ENCODE measurements at places on chromosomes 1 and 21.
A peak's percentile ranks its signal among the peaks of the same experiment; 100 is the strongest.

DNA sequence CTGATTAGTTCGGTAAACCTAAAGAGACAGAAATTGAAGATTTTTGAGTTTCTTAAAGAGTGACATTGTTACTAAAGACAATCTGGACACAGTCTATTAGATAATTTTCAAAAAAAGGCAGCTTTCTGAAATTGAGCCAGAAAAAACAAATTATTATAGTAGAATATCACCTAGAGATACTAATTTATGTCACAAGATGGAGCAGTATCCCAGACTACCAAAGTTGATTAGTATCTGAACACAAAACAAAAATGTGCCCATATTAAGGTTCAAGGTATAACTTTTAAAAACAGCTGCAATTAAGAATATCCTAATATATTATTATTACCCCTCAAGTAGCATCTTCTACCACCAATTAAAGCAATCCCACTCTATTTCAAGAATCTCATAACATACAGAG, 40.5 kb upstream of the SYT2 start:
- no peak for DNase-seq

DNA sequence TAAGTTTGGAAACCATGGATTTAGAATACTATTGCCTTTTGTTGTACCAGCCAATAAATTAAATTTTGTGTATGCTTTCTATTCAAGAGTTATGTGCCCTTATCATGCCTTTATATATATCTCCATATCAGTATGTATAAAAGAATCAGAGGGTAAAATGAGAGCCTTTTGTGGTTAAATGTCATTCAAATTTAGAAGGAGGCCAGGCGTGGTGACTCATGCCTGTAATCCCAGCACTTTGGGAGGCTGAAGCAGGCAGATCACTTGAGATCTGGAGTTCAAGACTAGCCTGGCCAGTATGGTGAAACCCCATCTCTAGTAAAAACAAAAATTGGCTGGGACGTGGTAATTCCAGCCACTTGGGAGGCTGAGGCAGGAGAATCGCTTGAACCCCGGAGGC, 88.9 kb downstream of the XPR1 start:
- DNase-seq = no peak

DNA sequence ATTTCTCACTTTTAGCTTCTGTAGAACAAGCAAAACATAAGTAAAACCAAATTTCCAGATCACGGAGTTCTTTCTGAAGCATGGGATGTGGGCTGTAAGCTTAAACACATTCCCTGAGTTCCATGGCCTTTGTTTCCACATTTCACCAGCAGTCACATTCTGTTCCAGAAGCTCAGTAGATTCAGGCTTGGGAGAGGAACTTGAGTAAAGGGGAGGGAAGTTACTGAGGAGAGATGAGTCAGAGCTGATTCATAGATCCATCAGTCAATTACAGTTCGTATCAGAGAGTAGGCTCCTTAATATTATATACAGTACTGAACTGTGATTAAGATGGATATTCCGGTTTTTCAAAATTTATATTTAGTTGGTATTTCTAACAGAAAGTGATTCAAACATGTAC, 614.3 kb downstream of the NCAM2 start:
- no peak for DNase-seq

DNA sequence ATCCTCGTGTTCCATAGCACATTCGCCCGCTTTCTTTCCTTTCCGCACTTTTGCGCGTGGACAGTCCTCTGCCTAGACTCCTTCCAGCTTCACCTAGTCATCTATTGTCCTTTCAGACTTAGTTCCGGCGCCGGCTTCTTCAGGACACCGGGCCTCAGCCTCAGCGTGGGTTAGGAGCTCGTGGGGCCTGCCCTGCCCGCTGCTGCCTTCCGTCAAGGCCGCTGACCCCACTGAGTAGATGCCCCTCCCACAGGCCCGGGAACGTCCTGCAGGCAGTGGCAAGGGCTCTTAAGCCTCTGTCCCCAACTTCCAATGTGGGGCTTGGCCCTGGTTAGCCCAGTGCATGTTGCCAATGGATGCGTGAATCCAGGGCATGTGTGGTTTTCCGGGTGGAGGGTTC, 11.4 kb downstream of the DMRTB1 start:
- no peak for DNase-seq

DNA sequence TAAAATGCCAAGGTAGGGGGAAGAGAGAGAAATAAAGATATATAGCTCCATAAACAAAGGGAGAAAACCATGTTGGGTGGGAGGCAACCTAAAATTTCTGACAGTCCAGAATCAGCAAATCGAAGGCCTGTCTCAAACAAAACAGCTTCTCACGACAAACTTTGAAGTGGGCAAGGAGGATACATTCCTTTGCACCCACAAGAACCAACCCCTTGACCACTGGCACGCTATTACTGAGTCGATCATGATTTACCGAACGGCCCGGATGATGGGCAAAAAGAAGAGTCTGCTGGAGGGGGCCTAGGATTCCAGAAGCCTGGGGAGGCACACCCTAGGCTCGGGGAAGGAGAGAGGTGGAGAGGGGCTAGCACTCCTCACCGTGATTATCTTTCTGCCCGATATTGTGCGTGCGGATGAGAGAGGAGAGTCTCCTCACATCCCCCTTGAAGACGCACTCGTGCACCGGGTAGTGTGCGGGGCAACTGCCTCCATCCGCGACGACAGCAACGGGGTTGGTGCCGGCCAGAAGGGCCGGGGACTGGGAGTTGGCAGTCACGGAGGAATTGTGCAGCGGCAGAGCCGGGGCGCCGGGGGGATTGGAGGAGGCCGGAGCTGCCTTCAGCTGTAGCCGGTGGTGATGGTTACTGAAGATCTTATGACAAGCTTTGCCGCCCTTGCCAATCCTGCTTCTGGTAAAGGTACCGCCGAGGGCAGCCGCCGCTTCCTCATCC, 756 bp downstream of the ANKRD13C start:
- DNase-seq = no peak

- peak; percentile 85 for DNase-seq
Observed at GRCh38 chr1:156852418-156852874, 6.5 kb downstream of the INSRR start.

DNA sequence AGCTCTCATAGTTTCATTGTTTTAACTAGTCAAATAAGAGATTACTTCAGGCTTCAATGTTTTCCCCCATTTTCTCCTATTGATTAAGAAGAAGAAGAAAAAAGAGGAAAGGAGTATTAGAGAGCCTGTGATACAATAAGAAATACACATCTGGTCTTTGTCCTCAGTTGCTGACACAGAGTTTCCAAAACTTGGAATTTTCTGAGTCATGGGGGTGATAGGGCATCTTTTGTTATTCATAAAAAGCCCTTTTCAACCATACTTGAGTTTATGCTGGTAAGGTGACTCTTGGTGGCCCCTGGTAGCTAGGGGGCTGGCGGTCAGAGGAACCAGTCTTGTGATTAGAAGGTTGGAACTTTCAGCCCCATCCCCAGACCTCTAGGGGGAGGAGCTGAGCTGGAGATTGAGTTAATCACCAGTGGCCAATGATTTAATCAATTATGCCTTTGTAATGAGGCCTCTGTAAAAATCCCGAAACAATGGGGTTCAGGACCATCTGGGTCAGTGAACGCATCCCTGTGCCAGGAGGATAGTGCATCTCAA, 28.9 kb upstream of the KLF18 start:
- DNase-seq = no peak
